ENCODE measurements at places on chromosomes 4 and X.

GRCh38 chr4:154082760-154083535 lies 294.1 kb upstream of the SFRP2 start:
- DNase-seq: no peak

GRCh38 chrX:41909068-41909467 lies 14.3 kb downstream of the CASK start:
- DNase-seq: no peak

DNA sequence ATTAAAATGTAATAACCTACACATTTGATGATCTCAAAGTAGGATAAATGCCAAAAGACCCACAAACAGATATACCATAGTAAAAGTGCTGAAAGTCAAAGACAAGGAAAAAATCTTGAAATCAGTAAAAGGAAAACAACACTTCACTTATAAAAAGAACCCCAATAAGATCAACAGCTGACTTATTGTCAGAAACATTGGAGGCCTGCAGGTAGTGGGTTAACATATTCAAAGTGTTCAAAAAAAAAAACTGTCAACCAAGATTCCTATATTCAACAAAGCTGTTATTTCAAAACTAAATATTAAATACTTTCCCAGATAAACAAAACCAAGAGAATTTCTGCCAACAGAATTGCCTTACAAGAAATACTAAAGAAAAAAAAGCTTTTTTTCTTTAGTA lies 347.1 kb downstream of the GUCY2F start:
- no peak for DNase-seq

DNA sequence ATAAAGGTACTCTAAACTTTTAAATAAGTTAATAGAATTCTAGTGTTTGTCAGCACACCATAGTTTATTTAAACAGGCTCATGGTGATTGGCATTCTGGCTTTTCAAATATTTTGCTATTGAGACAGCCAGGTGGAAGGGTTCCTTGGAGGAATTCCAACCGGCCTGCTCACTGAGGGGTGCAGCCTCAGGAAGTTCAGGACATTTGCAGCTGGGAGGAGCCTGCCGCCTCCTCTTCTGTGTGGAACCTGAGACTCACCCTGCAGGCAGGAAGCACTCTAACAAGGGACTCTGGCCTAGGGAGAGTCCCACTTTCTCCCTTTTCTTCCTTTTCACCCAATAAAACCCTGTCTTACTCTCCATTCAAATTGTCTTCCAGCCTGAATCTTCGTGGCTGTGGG lies 1328.0 kb downstream of the FSTL5 start:
- DNase-seq: no peak

- DNase-seq: no peak
Observed at GRCh38 chr4:110108422-110108821, 90.0 kb downstream of the ELOVL6 start.

DNA sequence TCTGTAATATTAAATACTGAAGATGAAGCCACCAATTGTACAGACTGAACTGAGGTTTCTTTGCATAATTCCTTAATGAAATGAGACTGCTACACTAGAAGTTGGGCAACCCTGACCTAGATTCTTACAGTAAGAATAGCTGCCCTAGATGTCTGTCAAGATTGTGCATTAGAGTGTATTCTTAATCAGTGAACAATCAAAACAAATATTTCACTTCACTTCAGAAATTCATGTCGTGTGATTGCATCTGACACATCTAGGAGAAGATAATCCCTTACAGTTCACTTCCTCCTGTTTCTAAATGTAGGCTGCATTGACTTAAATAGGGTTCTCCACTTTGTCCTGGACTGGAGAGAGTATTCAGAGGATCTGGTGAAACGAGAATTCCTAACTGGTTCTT lies 283.1 kb downstream of the HNRNPD start:
- no peak for DNase-seq

GRCh38 chr4:127018381-127018780 lies 614.4 kb upstream of the INTU start:
- DNase-seq: no peak

DNA sequence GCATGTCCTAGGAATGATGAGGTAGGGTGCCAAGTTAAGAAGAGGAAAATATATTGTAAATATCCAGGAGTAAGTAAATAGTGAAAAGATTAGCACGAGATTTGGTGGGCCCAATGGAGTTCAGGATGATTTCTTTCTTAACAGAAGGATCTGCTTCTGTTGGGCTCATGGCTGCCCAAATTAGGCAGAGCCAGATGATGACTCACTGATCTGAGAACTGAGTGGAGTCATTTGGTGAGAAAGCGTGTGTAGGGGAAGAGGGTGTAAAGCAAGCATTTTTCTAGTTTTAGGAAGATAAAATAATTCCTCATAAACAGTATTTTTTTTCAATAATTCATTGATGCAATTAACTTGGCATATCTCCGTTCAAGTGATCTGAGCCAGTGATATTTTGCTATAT lies 1.6 kb downstream of the TBX22 start:
- no peak for DNase-seq

GRCh38 chr4:145882604-145883003 lies 56.0 kb downstream of the ZNF827 start:
- DNase-seq: no peak

- no peak for DNase-seq
Observed at GRCh38 chrX:16144420-16144819, 21.1 kb downstream of the GRPR start.

DNA sequence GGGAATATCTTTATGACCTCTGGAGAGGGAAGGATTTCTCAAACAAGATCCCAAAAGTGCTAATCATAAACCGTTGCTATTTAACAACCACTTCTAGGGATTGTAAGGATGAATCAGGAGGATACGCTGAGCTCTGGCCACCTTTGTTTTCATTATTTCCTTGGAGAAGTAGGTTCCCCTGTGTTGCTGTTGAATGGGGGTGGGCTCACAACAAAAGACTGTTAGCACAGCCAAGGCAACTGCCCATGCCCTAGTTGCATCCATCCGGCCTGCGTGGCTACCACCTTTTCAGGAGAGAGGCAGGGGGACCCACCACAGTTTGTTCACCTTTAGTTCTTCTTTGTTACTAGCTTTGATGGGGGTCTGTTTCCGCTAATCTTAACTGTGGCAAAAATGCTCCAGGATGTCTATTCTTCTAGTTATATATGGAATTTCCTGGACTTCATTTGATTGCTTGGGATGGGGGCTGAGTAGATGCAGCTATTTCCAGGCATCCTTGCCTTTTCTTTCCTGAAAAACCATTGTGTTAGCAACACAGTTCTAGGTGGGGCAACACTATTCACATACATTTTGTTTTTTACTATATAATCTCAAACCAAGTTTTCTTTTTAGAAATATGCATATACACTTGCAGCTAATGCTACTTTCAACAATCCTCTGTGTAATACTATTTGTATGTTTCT lies 95.4 kb downstream of the KDR start:
- no peak for DNase-seq

DNA sequence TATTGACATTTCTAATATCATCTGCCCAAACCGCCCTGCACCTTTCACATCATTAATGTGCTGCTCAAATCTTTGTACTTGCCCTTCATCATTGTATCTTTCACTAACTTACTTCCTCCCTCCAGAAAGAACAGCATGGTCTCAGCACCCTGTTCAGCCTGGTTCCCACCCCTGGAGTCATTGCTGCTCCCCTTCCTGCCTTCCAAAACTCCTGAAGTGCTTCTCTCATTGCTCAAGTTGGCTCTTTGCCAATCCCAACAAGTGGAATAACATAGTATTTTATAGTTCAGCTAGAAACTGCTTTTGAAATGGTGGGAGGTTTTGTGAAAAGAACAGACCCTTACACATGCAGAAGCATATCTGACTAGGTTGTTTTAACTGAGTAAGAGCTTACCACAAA lies 14.0 kb upstream of the TTC29 start:
- no peak for DNase-seq

- no peak for DNase-seq
Observed at GRCh38 chr4:168674077-168674747, 177.4 kb downstream of the PALLD start.

DNA sequence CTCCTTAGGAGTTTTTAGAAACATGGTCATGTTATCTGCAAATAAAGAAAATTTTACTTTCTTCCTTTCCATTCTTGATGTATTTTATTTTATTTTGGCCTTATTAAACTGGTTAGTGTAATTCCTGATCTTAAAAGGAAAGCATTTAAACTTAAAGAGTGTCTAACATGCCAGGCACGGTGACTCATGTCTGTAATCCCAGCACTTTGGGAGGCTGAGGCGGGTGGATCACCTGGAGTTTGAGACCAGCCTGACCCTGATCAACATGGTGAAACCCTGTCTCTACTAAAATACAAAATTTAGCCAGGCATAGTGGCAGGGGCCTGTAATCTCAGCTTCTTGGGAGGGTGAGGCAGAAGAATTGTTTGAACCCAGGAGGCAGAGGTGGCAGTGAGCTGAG lies 281.3 kb downstream of the PTTG2 start:
- no peak for DNase-seq

DNA sequence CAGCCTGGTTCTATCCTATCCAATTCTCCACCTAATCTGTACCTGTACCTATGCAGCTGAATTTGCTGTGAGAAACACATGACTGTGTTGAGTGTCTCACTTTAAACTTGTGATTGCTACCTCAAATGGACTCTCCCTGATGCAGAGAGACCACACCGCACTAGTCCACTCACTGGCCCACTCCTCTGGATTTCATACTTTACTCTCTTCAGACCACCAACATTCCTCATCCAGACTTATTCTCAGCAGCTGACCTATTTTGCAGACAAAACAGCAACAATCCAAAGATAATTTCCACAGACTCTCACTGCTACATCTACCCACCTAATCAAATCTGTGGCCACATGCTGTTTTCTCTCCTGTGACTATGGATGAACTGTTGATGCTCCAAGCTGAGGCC lies 45.2 kb downstream of the ACSL4 start:
- DNase-seq: no peak

- no peak for DNase-seq
Observed at GRCh38 chr4:174173360-174173759, 110.1 kb downstream of the FBXO8 start.

DNA sequence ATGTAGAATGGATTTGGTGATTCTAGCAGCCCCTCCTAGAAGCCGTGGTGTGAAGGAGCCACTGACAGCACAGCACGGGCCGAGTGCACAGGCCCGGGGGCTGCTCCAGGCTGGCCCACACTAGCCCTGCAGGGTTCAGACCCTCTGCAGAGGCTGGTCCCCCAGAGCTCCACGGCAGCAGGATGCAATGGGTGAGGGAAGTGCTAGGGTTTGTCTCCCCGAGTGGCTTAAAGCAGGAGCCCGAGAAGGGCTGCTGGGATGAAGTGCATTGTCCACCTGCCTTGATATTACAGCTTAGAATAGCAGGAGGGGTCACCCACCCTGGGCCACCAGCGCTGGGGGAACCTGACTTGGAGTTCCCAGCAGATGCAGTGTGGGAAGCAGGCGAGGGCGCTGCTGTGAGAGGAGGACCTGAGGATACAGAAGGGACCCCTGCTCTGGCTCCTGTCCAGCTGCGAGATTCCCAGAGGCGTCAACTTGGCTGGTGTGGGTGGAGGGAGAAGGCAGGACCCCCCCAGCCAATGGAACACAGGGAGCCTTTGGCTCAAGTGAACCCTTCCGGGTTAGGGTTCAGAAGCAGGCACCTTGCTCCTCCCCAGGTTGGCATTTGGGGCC lies 30.0 kb downstream of the WDR1 start:
- DNase-seq: no peak

- DNase-seq: no peak
Observed at GRCh38 chrX:130680164-130681035, 222.6 kb downstream of the ENOX2 start.

Data from NCI-H187 treated with DMSO at 0.1 percent for 48 hours (cell line).